Activated CD4-positive, alpha-beta T cell treated with anti-CD3 and anti-CD28 coated beads, Interleukin-2, amount 10 ng/mL, durations not matched to agents 24 days and 14 days (primary cell): ENCODE measurements at places on chromosomes 3 and 15. TPM values are rescaled to one million over a fixed set of nuclear protein-coding genes. Genes with fewer than 3 reads are reported as not detected.

DNA sequence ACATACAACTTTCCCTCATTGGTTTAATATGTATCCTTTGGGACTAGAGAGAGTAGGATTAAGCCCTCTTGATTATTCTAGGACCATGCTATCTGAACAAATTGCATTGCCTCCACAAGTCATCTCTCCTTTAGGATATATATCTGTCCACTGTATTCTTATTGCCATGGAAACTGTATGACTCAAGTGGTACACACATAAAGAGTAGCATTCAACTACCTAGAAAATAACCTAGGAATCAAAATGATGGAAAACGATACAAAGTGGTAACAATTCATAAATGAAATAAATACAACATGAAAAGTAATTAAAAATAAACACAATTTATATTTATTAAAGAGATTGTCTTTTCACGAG is 212.1 kb upstream of the P2RY1 start:
- H3K4me1 ChIP-seq = no peaks in the 10 kb centered on the region
- peaks cover 6% of the 10 kb centered on the region for H3K27me3 ChIP-seq
- no peaks in the 10 kb centered on the region for H3K36me3 ChIP-seq
- no peak overlapping the region for H3K4me3 ChIP-seq
- no peak for DNase-seq

- peaks cover 2% of the 10 kb centered on the region for H3K27me3 ChIP-seq
- no peak overlapping the region for H3K4me3 ChIP-seq
- no peak overlapping the region for H3K27ac ChIP-seq
- H3K4me1 ChIP-seq = peaks cover 5% of the 10 kb centered on the region
- no peaks in the 10 kb centered on the region for H3K36me3 ChIP-seq
Observed at GRCh38 chr15:92638291-92638708, 17.3 kb downstream of the FAM174B start.

DNA sequence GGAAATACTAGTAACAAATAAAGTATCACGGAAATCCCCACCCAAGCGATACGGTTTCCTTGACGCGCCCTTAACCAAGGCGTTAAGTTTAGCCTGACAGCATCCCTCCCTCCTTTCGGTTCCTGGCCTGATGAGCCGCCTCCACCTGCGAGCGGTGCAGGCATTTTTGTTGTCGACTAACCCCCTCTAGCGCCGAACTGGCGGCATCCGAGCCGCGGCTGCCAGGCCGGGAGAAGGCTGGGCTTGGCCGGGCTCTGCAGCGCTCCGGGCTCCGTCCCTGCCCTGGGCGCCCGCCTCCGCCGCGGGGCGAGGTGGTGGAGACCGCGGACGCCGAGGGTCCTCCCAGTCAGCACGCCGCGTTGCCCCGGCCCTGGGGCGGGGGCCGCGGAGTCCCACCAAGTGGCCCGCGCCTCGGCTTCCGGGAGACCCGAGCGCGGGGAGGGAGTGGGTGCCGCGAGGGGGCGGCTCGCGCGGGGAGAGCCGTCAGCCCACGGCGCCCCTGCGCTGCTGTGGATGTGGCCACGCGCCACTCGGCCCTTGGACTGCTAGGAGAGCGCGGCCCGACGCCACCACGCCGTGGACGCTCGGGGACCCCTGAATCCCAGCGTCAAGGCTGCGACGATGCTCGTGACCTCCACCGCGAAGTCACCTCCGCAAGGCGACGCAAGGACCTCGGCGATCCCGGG is 1.1 kb upstream of the EPHA6 start:
- H3K4me1 ChIP-seq = peaks cover 8% of the 10 kb centered on the region
- peak overlapping the region; percentile 78 for H3K4me3 ChIP-seq
- H3K27me3 ChIP-seq = peaks cover 34% of the 10 kb centered on the region

GRCh38 chr3:125240496-125240895 is 27.9 kb upstream of the SLC12A8 start:
- H3K36me3 ChIP-seq = peaks cover 30% of the 10 kb centered on the region
- H3K4me3 ChIP-seq = no peak overlapping the region
- peaks cover 2% of the 10 kb centered on the region for H3K4me1 ChIP-seq
- no peak overlapping the region for H3K27ac ChIP-seq
- DNase-seq = no peak

GRCh38 chr3:30747771-30748281 is 141.4 kb downstream of the TGFBR2 start:
- no peak overlapping the region for H3K27ac ChIP-seq
- H3K27me3 ChIP-seq = no peaks in the 10 kb centered on the region
- DNase-seq = no peak

PLSCR2 gene
- not detected in 2 replicates for total RNA-seq

GRCh38 chr15:37041042-37041441 is 59.3 kb downstream of the MEIS2 start:
- DNase-seq = no peak
- no peaks in the 10 kb centered on the region for H3K4me1 ChIP-seq
- H3K27me3 ChIP-seq = no peaks in the 10 kb centered on the region
- H3K4me3 ChIP-seq = no peak overlapping the region

WNT7A gene
- total RNA-seq = 0.05 TPM in 1 of 2 replicates, not detected in the other

DNA sequence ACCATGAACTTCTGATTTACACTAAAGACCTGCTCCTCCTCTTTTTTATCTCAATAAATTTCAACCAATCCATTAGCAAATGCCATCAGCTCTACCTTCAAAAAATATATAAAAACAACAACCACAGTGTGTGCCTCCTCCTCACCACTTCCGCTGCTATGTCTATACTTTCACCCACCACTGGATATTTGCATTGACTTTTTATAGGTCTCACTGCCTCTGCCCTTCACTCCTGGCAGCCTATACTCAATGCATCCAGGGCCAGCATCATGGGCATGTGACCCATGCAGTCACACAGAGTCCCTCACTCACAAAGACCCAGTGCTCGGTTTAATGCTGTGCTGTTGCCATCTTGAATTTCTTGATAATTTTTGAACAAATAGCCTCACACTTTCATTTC is 53.5 kb upstream of the CCDC54 start:
- no peak for DNase-seq
- no peaks in the 10 kb centered on the region for H3K27me3 ChIP-seq
- no peak overlapping the region for H3K4me3 ChIP-seq
- H3K4me1 ChIP-seq = no peaks in the 10 kb centered on the region
- H3K27ac ChIP-seq = no peak overlapping the region
- H3K36me3 ChIP-seq = no peaks in the 10 kb centered on the region

DNA sequence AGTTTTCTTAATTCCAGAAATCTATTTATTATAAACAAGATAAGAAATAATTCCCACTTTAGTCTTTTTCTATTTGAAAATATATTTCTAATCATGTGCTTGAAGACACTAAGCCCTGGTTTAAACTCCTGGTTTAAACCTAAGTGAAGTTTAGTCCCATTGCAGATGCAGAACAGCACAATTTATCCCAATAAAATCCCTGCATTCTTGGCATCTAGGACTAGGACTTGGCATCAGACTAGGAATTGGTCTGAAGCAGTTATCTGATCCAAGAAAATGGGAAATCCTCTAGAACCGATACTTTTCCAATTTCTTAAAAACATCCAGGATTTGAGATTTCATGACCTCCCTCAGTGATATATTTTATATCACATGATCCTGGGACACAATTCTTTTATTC is 168.8 kb upstream of the VEPH1 start:
- DNase-seq = no peak
- H3K36me3 ChIP-seq = no peaks in the 10 kb centered on the region
- no peaks in the 10 kb centered on the region for H3K4me1 ChIP-seq
- H3K27me3 ChIP-seq = no peaks in the 10 kb centered on the region
- H3K4me3 ChIP-seq = no peak overlapping the region
- no peak overlapping the region for H3K27ac ChIP-seq

GRCh38 chr3:111616417-111617105 is 21.4 kb upstream of the ZBED2 start:
- peak overlapping the region; percentile 59 for H3K4me3 ChIP-seq
- no peaks in the 10 kb centered on the region for H3K27me3 ChIP-seq
- peaks cover 66% of the 10 kb centered on the region for H3K36me3 ChIP-seq
- peak overlapping the region; percentile 92 for H3K27ac ChIP-seq
- peak; percentile 88 for DNase-seq

GRCh38 chr15:65952391-65953053 is 83.2 kb downstream of the RAB11A start:
- peaks cover 4% of the 10 kb centered on the region for H3K4me1 ChIP-seq
- no peak overlapping the region for H3K4me3 ChIP-seq
- no peaks in the 10 kb centered on the region for H3K36me3 ChIP-seq
- H3K27ac ChIP-seq = no peak overlapping the region
- peak; percentile 63 for DNase-seq

DNA sequence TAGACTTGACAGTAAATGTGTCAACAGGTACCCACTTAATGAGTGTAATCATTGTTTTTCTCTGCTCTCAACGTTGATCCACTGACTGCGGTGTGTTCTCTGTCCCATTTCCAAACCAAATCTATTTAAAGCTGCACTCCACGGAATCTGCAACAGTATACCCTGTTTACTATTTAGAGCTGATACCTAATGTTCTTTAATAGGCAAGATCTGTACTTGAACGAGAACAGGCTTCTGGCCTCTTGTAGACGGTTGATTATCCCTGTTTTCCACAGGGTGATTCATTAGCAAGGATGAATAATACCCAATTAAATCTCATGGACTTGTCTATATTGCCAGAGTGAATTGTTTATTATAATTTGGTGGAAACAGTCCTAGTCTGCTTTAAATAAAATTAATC is 189.9 kb downstream of the LPP start:
- H3K4me3 ChIP-seq = no peak overlapping the region
- H3K36me3 ChIP-seq = peaks cover 21% of the 10 kb centered on the region
- H3K4me1 ChIP-seq = peaks cover 23% of the 10 kb centered on the region
- no peak for DNase-seq

DNA sequence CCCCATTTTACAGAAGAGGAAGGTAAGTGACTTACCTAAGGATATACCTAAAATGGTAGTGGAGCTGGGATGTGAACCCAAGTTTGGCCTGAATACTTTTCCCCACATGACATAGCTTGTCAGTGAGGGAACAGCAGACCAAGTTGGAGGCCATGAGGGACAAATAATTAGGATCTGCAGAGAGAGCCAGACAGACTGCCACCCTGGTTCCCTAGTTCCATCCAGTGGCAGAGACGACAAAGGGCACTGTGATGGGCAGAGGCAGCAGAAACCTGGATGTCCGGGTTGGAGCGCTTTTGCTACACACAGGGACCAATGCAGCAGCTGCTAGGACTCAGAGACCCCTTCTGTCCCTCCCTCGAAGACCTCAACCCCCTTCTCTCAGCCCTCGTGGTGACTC is 1.2 kb downstream of the CPLX3 start:
- peaks cover 7% of the 10 kb centered on the region for H3K4me1 ChIP-seq
- H3K27me3 ChIP-seq = peaks cover 21% of the 10 kb centered on the region
- no peak for DNase-seq
- no peaks in the 10 kb centered on the region for H3K36me3 ChIP-seq

SAMMSON gene
- not detected in 2 replicates for total RNA-seq

DNA sequence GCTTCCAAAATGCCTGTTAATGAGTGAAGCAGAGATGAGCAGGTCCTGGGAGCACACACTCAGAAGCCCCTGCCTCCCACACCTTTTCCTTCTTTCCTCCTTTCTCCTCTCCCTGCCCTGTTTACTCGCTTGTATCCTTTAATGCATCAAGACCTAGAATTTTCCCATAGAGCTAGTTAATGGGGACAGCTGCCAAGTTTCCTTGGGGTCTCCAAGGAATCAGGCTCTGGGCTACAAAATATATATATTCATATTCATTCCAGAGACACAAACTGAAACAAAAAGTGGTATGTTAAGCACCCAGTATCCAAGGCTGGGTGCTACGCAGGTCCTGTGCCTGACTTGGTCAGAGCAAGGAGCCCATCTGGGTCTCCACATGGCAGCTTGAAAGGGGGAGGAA is 235.6 kb downstream of the MYRIP start:
- H3K4me1 ChIP-seq = no peaks in the 10 kb centered on the region
- H3K36me3 ChIP-seq = no peaks in the 10 kb centered on the region
- H3K4me3 ChIP-seq = no peak overlapping the region
- no peaks in the 10 kb centered on the region for H3K27me3 ChIP-seq
- H3K27ac ChIP-seq = no peak overlapping the region

DNA sequence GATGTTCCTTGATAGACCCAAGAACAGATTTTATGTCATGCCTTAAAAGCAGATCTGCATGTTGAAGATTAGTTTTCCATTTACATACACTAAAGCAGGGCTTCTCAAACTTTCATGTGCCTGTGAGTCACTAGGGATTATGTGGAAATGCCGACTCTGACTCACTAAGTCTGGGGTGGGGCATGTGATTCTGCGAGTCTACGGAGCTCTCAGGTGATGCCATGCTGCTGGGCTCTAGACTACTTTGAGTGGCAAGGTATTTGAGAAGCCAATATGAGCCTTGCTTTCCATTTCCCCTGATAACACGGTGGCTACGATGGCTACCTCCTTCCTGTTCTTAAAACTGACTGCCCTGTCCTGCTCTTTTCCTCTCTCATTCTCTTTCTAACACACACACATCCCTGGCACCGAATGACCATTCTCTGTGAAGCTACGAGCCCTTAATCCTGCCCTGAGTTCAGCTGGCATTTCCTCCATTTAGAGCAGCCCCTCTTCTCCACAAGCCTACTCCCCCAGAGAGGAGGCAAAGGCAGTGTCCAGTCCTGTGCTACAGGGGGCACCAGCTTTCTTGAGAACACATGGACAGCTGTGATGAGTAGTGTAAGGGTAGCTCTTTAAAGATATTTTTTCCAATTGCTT is 39.7 kb upstream of the PYGO1 start:
- H3K4me3 ChIP-seq = no peak overlapping the region
- peaks cover 12% of the 10 kb centered on the region for H3K27me3 ChIP-seq
- no peaks in the 10 kb centered on the region for H3K36me3 ChIP-seq
- H3K27ac ChIP-seq = no peak overlapping the region
- no peak for DNase-seq

SH3GL3 gene
- total RNA-seq = not detected in 2 replicates

CSTA gene
- total RNA-seq = not detected in 2 replicates

GRCh38 chr15:64389036-64389435 is 1.4 kb downstream of the TRIP4 start:
- H3K27me3 ChIP-seq = no peaks in the 10 kb centered on the region
- DNase-seq = no peak
- peaks cover 7% of the 10 kb centered on the region for H3K36me3 ChIP-seq
- H3K27ac ChIP-seq = no peak overlapping the region

- DNase-seq = peak; percentile 45
- no peak overlapping the region for H3K27ac ChIP-seq
- no peak overlapping the region for H3K4me3 ChIP-seq
- no peaks in the 10 kb centered on the region for H3K36me3 ChIP-seq
- no peaks in the 10 kb centered on the region for H3K4me1 ChIP-seq
- H3K27me3 ChIP-seq = peaks cover 9% of the 10 kb centered on the region
Observed at GRCh38 chr15:100787567-100788417, 91.8 kb upstream of the ALDH1A3 start.
